ENCODE measurements at places on chromosomes 4 and X. TPM values are rescaled to one million over a fixed set of nuclear protein-coding genes. Genes with fewer than 3 reads are reported as not detected.

DNA sequence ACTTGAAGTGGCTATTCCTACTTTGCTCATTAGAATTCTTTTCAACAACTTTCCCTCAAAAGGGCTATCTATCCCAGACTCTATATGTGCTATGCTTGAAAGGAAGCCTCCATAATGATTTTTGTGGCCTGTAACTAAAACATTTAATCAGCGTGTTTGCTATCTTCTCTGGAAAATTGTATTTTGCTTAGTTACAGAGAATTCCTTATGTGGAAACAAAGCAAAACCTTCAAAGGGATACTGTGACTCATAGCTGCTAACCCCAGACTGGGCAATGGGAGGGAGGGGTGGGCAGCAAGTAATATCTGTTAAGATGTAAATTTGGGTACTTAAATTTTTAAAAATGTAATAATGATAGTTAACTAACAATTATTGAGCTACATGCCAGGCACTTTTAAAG lies 3.7 kb downstream of the SLC25A14 start:
- no peak for DNase-seq

GRCh38 chr4:154722262-154722661 lies 21.5 kb upstream of the LRAT start:
- DNase-seq = no peak

GRCh38 chrX:6227453-6227835 lies 1.2 kb downstream of the NLGN4X start:
- no peak for DNase-seq

DNA sequence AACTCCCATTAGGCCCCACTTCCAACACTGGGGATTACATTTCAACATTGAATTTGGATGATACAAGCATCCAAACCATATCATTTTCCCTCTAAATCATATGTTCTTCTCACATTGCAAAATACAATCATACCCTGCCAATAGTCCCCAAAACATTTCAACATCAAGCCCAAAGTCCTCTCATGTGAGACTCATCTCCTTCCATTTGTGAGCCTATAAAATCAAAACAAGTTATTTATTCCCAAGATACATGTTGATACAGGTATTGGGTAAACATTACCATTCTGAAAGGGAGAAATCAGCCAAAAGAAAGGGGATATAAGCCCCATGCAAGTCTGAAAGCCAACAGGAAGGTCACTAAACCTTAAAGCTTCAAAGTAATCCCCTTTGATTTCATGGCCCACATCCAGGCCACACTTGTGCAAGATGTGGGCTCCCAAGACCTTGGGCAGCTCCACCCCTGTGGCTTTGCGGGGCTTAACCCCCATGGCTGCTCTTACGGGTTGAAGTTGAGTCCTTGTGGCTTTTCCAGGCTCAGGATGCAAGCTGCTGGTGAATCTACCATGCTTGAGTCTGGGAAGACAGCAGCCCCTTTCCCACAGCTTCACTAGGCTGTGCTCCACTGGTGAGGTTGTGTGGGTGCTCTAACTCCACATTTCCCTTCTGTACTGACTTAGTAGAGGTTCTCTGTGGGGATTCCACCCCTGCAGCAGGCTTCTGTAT lies 40.6 kb upstream of the SERTM2 start:
- no peak for DNase-seq

DNA sequence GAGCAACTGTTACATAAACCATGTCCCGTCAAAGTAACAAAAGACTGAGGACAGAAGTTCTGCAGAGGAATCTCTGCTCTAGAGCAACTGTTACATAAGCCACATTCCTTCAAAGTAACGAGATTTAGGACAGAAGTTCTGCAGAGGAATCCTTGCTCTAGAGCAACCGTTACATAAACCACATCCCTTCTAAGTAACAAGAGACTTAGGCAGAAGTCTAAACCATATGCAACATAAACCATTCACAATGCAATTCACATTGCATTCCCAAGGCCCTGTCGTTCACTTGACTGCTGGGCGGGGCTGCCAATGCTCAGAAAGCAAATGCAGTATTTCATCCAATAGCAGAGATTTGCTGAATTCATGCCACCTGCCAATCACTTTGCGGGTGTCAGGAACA lies 124.4 kb upstream of the PUDP start:
- no peak for DNase-seq

DNA sequence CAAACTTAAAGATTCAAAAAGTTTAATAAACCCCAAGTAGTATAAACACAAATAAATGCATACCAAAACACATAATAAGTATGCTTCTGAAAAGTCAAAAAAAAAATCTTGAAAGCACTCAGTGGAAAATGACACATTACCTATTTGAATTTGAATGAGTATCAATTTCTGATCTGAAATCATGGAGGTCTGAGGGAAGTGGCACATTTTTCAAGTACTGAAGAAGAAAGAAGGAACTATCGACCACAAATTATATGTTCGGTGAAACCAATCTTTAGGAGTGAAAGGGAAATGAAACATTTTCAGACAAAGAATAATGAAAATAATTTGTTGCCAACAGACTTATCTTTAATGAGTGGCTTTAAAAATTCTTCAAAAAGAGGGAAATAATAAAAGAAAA lies 12.1 kb upstream of the F9 start:
- DNase-seq = no peak

DNA sequence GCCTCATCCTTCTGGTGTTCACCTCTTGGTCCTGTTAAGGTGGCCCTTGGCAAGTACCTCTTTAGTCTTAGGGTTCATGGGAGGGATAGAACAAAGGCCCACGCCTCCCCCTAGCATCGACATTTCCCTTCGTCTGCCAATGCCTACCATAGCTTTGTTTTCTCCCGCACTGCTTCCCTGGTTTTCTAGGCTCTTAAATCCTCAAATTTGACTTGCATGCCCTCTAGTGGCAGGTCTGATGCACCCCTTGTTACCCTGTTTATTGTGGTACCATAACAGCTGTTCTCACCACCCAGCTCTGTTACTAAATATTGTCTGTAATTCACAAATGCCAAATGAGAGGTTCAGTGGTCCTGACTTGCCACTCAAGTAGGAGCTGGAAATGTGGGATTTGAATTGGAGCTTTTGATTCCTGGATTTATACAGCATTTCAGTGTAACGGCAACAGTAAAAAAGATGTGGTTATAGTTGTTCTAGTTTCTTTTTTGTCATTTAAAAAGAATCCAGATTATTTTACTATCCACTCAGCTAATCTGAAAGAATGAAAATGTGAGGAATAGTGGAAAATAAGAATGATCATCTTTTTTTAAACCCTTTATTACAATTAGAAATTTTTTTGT lies 100.1 kb downstream of the REPS2 start:
- no peak for DNase-seq

GRCh38 chr4:70651864-70652506 lies 14.3 kb downstream of the JCHAIN start:
- DNase-seq = no peak

GRCh38 chr4:101347267-101347556 lies at the start of gene PPP3CA:
Gene PPP3CA (minus strand): TSS chr4:101347526.
- DNase-seq = no peak

GRCh38 chrX:37302569-37302968 lies 46.6 kb upstream of the PRRG1 start:
- no peak for DNase-seq

GRCh38 chr4:83885256-83886182 lies 349.6 kb downstream of the GPAT3 start:
- no peak for DNase-seq

DNA sequence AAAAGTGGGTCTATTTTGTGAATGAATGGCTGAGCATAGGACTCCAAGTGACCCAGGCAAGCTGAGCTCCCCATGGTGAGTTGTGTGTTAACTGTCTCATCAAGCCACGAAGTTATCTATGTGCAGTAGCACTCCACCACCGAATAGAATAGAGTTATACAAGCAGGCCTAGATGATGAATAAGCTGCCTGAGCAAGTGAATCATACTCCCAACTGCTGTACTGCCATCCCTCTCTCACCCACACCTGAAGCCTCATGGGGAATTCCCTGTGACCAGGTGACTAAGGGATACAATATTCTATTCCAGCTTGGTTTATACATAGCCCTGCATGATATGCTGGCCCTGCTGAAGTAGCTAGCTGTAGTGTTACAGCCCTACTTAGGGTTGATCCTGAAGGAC lies 38.7 kb downstream of the KDM5C start:
- DNase-seq = no peak

DNA sequence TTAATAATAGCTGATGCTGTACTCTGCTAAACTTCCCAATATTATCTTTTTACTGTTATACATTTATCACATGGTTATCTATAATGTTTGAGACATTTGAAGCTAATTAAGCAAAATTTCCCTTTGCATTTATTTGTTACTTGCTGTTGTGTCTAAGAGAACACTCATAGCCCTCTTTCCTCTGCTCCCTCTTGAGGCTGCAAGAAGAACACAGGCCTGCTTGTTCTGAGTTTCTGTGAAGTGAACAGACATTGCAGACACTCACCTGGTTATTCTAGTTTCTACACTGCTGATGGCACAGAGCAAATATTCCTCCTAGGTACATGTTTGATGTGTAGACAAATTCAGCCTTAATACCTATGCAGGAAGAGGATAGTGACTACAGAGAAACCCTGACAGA lies 367.8 kb downstream of the GASK1B start:
- DNase-seq = no peak

DNA sequence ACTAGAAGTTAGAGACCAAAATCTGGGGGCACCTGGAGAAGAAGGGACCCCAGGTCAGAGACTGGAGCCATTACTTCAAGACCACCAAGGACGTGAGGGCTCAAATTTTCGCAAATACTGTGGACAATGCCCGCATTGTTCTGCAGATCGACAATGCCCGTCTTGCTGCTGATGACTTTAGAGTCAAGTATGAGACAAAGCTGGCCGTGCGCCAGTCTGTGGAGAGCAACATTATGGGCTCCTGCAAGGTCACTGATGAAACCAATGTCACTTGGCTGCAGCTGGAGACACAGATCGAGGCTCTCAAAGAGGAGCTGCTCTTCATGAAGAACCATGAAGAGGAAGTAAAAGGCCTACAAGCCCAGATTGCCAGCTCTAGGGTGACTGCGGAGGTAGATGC lies 101.2 kb downstream of the NCAPG start:
- no peak for DNase-seq

DNA sequence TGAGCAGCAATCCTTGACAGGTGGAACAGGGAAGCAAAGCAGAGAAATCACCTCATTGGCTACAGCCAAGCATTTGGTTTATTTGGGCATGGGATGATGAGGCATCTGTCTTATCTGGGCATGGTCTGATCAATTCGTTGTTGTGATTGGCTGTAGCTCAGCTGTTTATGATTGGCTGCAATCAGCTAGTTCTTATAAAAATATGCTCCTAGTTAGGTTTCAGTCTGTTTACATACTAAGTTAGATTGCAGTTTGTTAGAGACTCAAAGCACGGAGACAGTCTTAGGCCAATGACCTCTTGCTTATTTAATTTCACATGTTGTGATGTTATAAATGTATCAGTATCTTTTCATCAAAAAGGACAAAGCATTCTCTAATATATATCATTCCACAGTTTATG lies 312.0 kb downstream of the PDGFC start:
- no peak for DNase-seq

- no peak for DNase-seq
Observed at GRCh38 chr4:140742838-140743193, 13.4 kb downstream of the TBC1D9 start.

DNA sequence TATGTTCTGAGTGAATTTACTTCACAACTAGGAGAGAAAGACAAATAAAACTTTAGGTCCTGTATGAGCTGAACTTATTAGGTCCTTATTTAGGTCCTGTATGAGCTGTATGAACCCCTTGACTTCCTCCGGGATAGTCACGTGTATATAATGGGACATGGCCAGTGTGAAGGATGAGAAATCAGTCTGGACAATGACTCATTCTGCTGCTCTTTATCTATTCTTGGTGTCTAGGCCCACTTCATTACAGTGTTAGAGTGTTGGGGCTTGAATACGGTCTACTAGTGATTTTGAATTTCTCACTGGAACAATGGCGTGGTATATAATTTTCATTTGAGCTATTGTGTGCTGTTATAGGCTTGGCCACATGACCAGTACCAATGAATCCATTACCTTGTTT lies 21.9 kb downstream of the STK26 start:
- DNase-seq = no peak

DNA sequence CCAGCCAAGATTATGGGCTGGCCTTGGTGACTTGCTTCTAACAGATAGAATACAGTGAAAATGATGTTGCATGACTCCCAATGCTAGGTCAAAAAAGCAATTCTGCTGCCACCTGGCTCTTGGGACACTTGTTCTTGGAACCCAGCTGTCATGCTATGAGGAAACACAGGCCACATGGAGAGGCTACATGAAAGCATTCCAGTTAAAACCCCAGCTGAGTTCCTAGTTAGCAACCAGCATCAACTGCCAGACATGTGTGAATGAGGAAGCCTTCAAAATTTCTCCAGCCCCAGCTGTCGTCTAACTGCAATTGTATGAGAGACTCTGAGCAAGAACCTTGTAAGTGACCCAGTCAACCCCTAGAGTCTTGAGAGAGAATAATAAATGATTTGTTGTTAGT lies 105.2 kb upstream of the FGF16 start:
- no peak for DNase-seq

DNA sequence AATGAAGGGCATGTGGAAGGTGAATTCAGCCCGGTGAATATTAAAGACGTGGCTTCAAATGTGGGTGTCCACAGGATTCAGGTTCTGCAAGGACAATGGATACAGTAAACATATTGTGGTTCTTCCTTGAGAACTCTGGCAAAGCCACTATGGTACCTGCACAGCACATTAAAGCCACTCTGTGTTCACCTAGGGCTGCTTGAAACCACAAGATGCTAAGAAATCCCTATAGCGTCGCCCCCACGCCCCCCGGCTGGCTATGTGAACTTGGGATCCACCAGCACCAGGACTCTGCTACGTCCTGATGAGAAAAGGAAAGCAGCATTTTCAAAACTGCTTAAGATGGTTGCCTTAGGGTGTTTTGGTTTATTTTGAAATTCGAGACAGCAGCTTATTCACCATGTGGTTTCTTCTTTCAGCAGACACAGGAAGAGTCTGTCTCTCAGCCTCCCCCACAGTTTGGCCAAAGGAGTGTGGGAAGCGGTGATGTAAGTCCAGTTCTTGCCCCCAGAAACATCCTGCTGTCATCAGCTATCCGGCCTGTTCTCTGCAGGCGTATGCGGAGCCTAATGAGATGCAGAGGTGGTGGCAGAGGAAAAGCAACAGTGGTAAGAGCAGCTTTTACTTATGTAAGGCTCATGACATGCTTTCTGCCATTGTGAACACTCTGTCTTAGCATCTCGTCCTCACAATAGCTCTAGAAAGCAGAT lies 111.5 kb downstream of the AFAP1 start:
- peak; percentile 92 for DNase-seq

- no peak for DNase-seq
Observed at GRCh38 chr4:151951671-151952050, 190.9 kb upstream of the GATB start.

TCEAL1 gene
- 29.3 TPM for total RNA-seq

MAGEA2 gene
- total RNA-seq = not detected

STOX2 gene
- 0.19 TPM for total RNA-seq

EGF gene
- not detected for total RNA-seq

GAB3 gene
- total RNA-seq = 1.1 TPM

GDPD2 gene
- total RNA-seq = not detected

RTL3 gene
- not detected for total RNA-seq

COX7B2 gene
- total RNA-seq = not detected

CSAG3 gene
- total RNA-seq = not detected

RNF212 gene
- 3.5 TPM for total RNA-seq

GRIPAP1 gene
- total RNA-seq = 48.5 TPM

SLC9B2 gene
- 19.9 TPM for total RNA-seq

POF1B gene
- not detected for total RNA-seq

ING2 gene
- 10.2 TPM for total RNA-seq

FRMPD3 gene
- total RNA-seq = not detected

Data from osteocyte (in vitro differentiated cells).